ENCODE measurements at places on chromosomes 1 and 21. TPM values are rescaled to one million over a fixed set of nuclear protein-coding genes. Genes with fewer than 3 reads are reported as not detected.

Gene AMY1A
- total RNA-seq = not detected

Gene SPATA45
- not detected for total RNA-seq

Gene ACKR1
- total RNA-seq = not detected

Gene LEMD1
- total RNA-seq = not detected

Gene MFSD2A
- total RNA-seq = 16.6 TPM

Gene GPR37L1
- total RNA-seq = not detected

Gene SLC5A9
- total RNA-seq = not detected

Gene DNASE2B
- not detected for total RNA-seq
